Erythroblast (primary cell): ENCODE measurements at places on chromosomes 12 and 14.

DNA sequence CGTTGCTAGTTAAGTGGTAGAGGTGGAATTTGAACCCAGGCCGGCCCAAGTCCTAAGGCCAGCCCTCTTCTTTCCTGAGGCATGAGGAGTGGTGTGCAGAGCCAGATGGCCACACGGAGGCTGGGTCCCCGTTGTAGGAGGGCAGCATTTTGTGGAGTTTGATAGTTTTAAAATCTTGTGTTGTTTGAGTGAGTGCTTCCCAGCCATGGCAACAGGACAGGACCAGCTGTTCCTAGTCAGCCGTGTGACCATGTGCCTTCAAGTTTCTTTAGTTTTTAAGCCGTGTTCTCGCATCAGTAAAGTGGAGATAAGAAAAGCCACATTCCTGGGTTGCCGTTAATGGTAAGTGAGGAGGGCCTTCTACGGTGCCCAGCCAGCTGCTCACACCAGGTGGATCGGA is 44.4 kb downstream of the UBE3B start:
- no peak for DNase-seq

DNA sequence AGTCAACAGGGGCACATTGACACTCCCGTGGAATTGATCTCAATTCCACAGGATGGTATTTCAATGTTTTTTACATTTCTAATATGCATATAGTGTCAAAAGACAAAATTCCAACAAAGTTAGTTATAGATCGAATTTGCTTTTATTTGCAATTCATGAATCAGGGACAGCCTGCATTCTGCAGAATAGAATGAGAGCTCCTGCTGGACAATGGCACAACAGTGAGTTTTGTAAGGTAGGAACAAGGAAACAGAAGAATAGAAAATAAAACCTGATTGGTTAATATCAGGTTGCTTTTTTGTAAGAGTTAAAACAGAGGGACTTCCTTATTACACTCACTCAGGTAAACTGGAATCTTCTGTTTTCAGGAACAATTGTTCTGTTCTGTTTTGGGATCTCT is 32.8 kb upstream of the NEDD1 start:
- no peak for DNase-seq

GRCh38 chr14:89397569-89398230 is 19.3 kb downstream of the FOXN3 start:
- no peak for DNase-seq

- DNase-seq, result no peak
Observed at GRCh38 chr12:4025181-4026019, 152.2 kb upstream of the PARP11 start.

- no peak for DNase-seq
Observed at GRCh38 chr12:50538182-50538581, 33.4 kb downstream of the DIP2B start.

- DNase-seq, result no peak
Observed at GRCh38 chr12:127811988-127812387, 455.0 kb upstream of the TMEM132C start.

- DNase-seq, result peak; percentile 2
Observed at GRCh38 chr12:91577586-91578539, 395.2 kb upstream of the DCN start.

DNA sequence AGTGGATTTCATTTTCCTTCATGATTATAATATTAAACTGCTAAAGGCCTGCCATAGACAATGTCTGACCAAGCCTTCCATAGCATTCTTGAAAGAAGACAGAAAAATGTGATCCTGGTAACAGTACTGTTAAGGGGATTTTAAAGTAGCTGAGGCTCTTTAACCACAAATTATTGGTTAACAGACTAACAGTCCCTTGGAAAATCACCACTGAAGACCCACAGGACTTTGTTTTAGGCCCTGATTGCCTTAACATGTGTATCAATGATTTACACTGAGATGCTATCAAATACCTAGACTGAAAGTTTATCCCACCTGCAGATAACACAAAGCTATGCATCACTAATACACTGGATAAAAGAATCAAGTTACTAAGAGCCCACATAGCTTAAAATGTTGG is 6.0 kb downstream of the KRT79 start:
- no peak for DNase-seq

GRCh38 chr14:68542346-68542745 is 250.5 kb downstream of the ZFP36L1 start:
- no peak for DNase-seq

DNA sequence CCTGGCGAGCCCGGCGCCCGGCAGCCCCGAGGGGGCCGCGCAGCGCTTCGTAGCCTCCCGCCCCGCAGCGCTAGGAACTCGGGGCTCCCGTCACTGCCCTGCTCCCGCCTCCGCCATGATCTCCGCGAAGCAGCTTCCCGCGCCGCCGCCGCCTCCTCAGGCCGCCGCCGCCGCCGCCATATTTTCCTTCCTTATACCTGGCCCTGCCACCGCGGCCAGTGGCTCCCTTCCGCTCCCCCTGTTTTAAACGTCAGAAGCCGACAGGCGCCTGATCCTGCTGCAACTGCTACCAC is 286 bp downstream of the PPP4R3A start:
- no peak for DNase-seq

- peak; percentile 68 for DNase-seq
Observed at GRCh38 chr12:25241167-25242020, 9.3 kb downstream of the KRAS start.

GRCh38 chr14:36424478-36425102 is 95.4 kb downstream of the NKX2-1 start:
- DNase-seq, result no peak

GRCh38 chr12:3554371-3555115 is 63.5 kb downstream of the PRMT8 start:
- DNase-seq, result no peak

DNA sequence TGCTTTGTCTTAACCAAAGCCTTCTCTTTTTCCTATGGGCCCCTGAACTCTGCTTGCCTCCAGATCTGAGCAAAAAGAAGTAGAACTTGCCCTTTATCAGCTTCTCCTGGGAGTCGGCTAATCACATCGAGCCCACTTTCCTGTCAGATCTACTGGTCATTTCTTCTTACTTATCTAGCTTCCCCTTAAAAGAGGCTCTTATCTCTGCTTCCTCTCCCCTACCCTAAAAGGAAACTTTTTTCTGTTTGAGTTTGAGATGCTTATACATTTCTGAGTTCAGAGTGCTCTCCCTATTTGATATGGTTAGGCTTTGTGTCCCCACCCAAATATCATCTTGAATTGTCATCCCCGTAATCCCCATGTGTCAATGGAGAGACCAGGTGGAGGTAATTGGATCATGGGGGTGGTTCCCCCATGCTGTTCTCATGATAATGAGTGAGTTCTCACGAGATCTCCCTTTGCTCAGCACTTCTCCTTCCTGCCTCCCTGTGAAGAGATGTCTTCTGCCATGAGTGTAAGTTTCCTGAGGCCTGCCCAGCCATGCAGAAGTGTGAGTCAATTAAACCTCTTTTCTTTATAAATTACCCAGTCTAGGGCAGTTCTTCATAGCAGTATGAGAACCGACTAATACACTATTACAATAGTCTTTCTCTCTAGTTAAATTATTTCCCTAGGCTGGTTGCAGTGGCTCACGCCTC is 114.7 kb upstream of the AMN1 start:
- no peak for DNase-seq

GRCh38 chr14:69298131-69299071 is 38.4 kb downstream of the GALNT16 start:
- no peak for DNase-seq

- DNase-seq, result no peak
Observed at GRCh38 chr12:93582351-93582750, 9.9 kb downstream of the SOCS2 start.

DNA sequence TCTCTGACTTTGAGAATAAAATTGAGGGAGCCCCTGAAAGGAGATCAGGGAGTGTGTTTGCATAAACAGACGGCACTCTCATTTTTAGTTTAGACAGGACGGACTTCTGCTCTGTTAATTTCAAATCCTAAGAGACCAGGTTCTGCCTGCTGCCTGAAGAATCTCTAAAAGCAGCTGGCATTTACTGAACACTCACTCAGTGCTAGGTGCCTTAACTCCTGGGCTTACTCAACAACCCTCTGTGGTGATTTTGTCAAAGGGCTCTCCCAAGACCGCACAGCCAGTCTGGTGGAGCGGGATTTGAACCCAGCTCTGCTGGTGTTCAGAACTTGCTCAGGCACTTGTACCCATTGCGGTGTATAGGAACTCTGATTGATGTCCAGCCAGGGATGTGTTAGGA is 2.2 kb downstream of the ORAI1 start:
- no peak for DNase-seq

DNA sequence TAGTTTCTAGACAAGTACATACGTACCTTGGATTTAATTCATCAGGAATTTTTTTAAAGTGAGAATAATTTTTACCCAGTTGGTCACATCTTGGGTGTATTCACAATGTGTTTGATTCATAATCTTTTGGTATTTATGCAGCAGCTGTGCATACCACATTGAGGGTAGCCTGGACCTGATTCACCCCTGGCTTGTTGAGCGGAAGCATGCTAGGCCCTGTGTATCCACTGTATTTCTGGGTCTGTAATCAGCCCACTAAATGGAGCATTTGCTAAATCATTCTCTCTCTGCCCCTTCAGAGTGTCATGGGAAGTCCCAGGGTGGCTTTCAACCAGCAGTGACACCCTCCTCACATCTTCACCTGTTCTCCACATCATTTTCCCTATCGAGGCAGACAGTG is 203.8 kb upstream of the RGS6 start:
- DNase-seq, result no peak

DNA sequence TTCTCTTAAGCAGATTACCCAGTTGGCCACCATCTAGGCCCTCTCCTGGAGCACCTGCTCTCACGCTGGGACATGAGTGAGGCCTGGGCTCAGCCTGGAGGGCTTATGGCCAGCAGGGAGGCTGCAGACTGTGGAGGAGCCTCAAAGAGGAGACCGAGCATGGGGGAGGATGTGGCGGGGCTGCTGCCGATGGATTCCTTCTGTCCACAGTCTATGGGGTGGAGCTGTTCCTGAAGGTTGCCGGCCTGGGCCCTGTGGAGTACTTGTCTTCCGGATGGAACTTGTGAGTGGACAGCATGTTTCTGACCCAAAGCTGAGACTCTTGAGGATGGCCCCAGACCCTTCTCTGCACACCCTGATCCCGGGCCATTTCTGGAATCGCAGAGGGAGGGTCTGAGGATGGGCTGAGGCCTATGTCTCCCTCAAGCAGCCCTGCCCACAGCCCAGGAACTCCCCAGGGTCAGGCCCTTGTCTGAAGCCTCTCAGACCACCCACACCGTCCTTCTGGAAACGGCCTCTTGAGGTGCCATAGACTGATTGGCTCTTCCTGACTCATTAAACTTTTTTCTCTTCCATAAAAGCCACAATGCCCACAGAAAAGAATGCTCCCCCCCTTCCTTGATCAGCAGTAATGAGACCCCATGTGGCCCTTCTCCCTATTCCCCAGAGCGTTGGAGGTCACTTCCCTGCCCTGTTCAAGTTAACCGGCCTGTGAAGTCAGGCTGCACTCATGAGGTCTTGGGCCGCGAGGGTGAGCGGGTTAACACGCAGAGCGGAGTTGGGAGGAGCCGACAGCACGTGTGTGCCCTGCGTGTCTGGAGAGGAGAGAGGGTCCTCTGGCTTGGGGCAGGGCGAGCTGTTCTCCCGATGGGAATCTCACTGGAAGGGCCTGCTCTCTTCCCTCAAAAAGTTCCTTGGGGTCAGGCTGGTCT is 49.0 kb downstream of the SLC8B1 start:
- DNase-seq, result no peak
